ENCODE measurements at places on chromosomes 5 and 9. TPM values are rescaled to one million over a fixed set of nuclear protein-coding genes. Genes with fewer than 3 reads are reported as not detected.

The CSF2 gene
- not detected for total RNA-seq

The BTNL8 gene
- not detected for total RNA-seq

The PCDHB8 gene
- 9.6 TPM for total RNA-seq

The DAB2IP gene
- 4.4 TPM for total RNA-seq

The TMOD1 gene
- total RNA-seq: not detected

The SLC46A2 gene
- not detected for total RNA-seq

The GABRA6 gene
- not detected for total RNA-seq

The UGT3A1 gene
- total RNA-seq: not detected

The SLC23A1 gene
- total RNA-seq: not detected

The PRSS3 gene
- not detected for total RNA-seq

The GZMA gene
- not detected for total RNA-seq

The PDCD1LG2 gene
- 18.3 TPM for total RNA-seq

All from LHCN-M2 (cell line).